ENCODE measurements at places on chromosomes 12 and 14. TPM values are rescaled to one million over a fixed set of nuclear protein-coding genes. Genes with fewer than 3 reads are reported as not detected.

The EIF2S3B gene
- 0.41 TPM for polyA plus RNA-seq

The MYBPC1 gene
- not detected for polyA plus RNA-seq

The AICDA gene
- polyA plus RNA-seq, result 2.1 TPM

The NDRG2 gene
- 4.9 TPM for polyA plus RNA-seq

The KLHDC1 gene
- polyA plus RNA-seq, result 2.6 TPM

The IRF2BPL gene
- 2.6 TPM for polyA plus RNA-seq

The C14orf180 gene
- polyA plus RNA-seq, result not detected

The CIDEB gene
- polyA plus RNA-seq, result 19.2 TPM

The LRP1-AS gene
- polyA plus RNA-seq, result not detected

The MUCL1 gene
- polyA plus RNA-seq, result not detected

The VWF gene
- 0.11 TPM for polyA plus RNA-seq

The SLC25A47 gene
- not detected for polyA plus RNA-seq

The RPL10L gene
- not detected for polyA plus RNA-seq

The USP44 gene
- 5.5 TPM for polyA plus RNA-seq

The ANO4 gene
- not detected for polyA plus RNA-seq

The ACOT6 gene
- not detected for polyA plus RNA-seq

The SSTR1 gene
- not detected for polyA plus RNA-seq

The ENDOU gene
- not detected for polyA plus RNA-seq

The GPR84 gene
- polyA plus RNA-seq, result not detected

The CD163L1 gene
- not detected for polyA plus RNA-seq

The LRR1 gene
- 10.1 TPM for polyA plus RNA-seq

The GDF3 gene
- not detected for polyA plus RNA-seq

The VPS33A gene
- polyA plus RNA-seq, result 27.6 TPM

Data from IgD-negative memory B cell (primary cell).